DMS79 treated with DMSO at 0.1 percent for 48 hours (cell line): ENCODE measurements at places on chromosomes 12 and 14.
A peak's percentile ranks its signal among the peaks of the same experiment; 100 is the strongest.

GRCh38 chr12:49515266-49515665 lies 23.6 kb upstream of the KCNH3 start:
- no peak for DNase-seq

GRCh38 chr12:2856051-2856450 lies 788 bp downstream of the TEX52 start:
- no peak for DNase-seq

GRCh38 chr12:4283512-4284255 lies 10.1 kb downstream of the CCND2 start:
- DNase-seq = no peak

- no peak for DNase-seq
Observed at GRCh38 chr14:102979406-102979805, 56.9 kb downstream of the AMN start.

- DNase-seq = no peak
Observed at GRCh38 chr12:32446316-32447119, 47.2 kb downstream of the FGD4 start.

GRCh38 chr12:54375259-54375579 lies 9.3 kb downstream of the ZNF385A start:
- DNase-seq = no peak

- DNase-seq = no peak
Observed at GRCh38 chr12:66380769-66381535, 78.7 kb downstream of the HELB start.

- no peak for DNase-seq
Observed at GRCh38 chr12:4719821-4720636, at the start of gene GALNT8. GALNT8 (plus strand) TSS chr12:4720400; CDS start chr12:4720678, 278 bp downstream.

GRCh38 chr12:77377116-77377515 lies 311.7 kb upstream of the E2F7 start:
- DNase-seq = no peak

DNA sequence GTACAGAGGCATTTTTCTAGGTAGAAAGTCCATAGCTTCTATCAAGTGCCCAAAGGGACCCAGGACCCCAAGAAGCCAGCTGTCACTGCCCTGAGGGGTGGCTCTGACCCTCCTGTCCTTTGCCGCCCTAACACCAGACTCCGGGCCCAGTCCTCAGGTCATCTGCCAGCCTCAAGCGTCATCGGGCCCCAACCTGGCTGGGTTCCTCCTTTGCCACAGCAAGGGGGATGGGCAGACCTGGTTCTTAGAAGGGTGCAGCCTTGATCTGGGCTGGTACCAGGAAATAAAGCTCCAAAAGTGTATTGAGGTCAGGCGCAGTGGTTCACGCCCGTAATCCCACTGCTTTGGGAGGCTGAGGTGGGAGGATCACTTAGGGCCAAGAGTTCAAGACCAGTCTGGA lies 27.1 kb upstream of the FAM222A start:
- DNase-seq = no peak

DNA sequence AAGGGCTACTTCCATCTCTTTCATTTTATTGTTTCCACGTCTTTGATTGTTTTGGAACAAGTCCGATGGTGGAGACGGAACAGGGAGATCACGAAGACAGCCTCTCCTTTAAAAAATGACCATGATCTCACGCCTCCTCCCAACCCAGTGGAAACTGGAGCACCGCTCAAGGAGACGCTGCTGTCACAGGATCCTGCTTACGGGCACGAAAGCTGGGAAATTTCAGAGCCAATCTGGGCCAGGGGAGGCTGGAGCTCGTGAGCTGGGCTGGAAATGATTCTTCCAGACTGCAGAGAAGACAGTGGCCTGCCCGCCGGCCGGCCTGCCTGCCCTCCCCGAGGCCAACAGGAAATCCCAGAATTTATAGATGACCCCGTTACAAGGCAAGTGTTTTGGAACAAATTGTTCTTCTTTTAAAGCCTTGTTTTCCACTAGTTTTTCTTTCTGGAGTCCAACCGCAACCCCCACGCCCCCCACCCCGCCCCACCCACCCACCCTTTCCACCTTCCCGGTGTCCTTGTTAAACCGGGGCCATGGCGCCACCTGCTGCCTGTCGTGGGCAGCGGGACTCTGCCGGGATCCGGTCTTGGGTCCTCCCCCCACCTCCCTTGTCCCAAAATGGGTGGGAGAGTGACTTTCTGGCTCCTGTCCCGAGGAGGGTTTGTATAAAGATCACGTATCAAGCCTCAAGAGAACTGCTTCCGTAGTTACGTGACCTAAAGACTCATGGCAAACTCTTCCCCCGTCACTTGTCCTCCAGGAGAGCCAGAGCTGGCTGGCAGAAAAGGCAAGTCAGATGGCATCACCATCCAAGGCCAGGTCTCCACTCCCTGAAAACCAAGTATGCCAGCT lies 40.3 kb downstream of the MAP1LC3B2 start:
- peak; percentile 9 for DNase-seq

DNA sequence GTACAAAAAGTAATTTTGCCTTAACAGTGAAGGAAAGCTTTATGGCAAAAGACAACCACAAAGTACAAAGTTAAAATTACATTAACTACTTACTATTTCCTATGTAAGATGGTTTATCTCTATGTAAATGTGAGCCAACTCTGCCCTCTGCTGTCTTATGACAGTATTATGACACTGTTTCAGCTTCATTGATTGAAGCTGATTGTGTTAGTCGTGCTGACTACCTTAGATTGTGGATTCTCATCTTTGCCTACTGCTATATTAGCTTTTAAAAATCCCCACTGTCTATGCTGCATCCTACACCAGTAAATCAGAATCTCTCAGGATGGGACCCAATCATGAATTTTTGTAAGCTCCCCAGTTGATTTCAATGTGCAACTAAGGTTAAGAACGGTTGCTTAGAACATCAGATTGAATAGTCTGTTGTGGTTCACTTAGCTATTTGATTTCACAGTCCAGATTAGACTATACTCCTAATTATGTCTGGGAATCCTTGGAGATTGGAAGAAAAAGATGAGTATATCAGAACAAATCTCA lies 12.2 kb upstream of the SPTB start:
- peak; percentile 75 for DNase-seq

GRCh38 chr14:69207435-69208041 lies 16.2 kb downstream of the EXD2 start:
- no peak for DNase-seq

- no peak for DNase-seq
Observed at GRCh38 chr12:121038861-121039668, at the start of gene OASL. OASL (minus strand) TSS chr12:121039246; CDS start chr12:121038971, 275 bp downstream.

DNA sequence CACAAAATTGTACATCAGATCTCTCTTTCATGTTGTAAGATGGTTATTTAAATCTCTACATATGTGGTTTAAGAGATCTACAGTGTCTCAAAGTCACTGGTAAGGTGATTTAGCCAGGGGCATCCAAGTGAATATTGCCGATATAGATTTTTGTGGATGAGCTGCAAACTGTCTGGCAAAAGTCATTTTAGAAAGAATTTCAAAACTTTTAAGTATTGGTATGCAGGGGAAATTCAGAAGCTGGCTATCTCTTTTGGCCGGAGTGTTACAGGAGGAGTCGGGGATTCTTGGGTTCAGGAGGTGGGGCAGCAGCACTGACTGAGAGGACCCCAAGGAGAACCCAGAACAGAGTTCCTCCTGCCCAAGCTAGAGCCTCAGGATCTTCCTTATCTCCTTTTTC lies 69.9 kb downstream of the PTHLH start:
- DNase-seq = no peak

- DNase-seq = no peak
Observed at GRCh38 chr12:117121441-117121840, 22.2 kb upstream of the TESC start.

DNA sequence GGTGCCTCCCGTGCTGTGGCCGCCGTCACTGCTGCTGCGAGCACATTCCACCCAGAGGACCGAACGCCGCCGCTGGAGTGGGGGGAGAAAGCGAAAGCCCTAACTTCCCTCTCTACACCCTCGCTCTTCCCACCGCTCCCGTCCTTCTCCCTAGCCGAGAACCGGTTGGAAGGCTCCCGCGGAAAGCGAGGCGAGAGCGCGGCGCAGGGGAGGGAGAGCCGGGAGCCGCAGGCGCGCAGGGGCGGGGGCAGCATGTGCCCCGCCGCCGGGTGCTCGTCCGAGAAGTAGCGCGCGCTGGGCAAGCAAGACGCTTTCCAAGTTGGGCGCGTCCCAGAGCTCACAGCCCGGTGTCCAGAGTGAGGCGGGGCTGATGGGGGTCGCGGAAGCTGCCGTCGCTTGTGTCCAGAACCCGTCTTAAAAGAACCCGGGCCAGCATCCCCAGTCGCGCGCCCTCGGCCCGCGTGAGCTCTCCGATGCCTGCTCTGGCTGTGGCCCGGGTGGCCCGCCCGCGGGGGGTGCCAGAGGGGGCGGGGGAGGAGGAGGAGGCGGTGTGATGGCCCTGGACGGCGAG lies at the start of gene TRHDE:
TSS of gene TRHDE (plus strand) at position 280 of the 571 bp plus-strand sequence. CDS start at position 554, 274 bp downstream.
- DNase-seq = no peak

GRCh38 chr14:100893760-100894159 lies 9.8 kb downstream of the RTL1 start:
- no peak for DNase-seq

GRCh38 chr12:70002097-70002911 lies 177.3 kb downstream of the MYRFL start:
- DNase-seq = no peak

- no peak for DNase-seq
Observed at GRCh38 chr12:55631733-55632132, 5.0 kb upstream of the OR10P1 start.

DNA sequence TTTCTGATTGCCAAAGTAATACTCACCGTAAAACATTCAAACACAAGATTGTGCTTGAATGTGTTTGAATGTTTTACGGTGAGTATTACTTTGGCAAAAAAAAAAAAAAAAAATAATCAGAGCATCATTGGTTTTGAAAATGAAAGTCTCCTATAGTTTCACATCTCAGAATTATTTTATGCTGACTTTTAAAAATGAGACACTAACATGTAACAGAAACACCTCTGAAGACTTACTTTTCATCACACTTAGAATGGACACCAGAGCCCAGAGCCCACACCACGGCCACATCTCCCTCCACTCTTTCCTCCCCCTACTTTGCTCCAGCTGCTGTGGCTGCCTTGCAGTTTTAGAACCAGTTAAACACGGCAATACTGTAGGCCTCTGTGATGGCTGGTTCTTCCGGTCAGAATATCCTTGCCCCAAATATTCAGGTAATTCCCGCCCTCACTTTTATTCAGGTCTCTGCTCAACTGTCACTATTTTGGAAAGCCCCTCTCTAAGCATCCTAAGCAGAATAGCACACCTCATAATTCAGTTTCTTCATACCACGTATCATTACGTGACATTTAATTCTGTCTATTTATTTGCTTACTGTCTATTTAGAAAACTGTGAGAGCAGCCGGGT lies 138.9 kb upstream of the MAX start:
- DNase-seq = no peak

DNA sequence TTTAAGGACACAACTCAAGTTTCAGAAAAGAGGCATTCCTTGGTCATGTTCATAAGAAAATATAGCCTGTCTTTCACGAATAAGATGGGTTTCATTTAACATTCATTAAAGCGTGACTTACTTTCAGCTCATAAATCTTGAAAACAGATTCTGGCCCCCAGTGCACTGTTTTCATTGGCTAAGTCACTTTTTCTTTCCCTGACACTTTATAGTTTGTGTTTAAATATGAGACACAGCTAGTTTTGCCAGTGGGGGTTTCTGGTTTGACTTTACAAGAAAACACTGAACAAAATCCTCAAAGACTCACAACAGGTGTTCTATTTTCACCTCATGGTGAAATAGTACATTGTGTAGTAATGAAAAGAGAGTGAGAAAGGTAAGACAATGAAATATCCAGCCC lies 65.9 kb downstream of the PHLDA1 start:
- no peak for DNase-seq

- DNase-seq = no peak
Observed at GRCh38 chr14:69539631-69540410, 34.9 kb downstream of the CCDC177 start.

GRCh38 chr14:80699861-80700260 lies 241.7 kb downstream of the CEP128 start:
- no peak for DNase-seq

- no peak for DNase-seq
Observed at GRCh38 chr14:96587823-96588385, 85.7 kb downstream of the PAPOLA start.

DNA sequence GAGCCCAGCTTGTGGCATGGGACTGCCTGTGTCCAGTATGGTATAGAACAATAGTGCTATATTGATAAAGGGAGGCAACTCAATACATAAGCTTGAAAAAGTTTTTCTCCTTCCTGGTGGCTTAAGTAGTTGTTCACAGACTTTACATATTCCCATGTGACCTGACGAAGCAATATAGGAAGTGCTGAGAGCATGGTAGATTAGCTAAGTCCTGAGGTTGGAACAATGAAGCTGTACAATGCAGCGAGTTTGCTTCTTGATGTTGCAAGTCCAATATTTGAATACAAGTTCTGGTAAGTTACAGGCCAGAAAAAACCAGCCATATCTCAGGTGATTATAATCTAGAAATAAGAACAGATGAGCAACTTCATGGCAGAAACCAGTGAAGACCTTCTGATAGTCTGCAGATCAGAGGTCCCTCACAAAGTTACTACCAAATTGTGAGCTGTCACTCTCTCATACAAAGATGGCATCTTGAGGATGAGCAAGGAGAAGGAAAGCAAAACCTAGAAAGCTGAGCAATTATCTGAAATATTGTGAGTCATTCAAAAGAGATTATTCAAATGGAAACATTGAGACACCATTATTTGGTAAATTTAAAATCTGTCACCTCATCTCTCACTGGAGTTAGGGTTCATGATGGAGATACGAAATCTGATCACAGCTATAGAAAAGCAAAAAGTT lies 72.9 kb upstream of the BTG1 start:
- no peak for DNase-seq

DNA sequence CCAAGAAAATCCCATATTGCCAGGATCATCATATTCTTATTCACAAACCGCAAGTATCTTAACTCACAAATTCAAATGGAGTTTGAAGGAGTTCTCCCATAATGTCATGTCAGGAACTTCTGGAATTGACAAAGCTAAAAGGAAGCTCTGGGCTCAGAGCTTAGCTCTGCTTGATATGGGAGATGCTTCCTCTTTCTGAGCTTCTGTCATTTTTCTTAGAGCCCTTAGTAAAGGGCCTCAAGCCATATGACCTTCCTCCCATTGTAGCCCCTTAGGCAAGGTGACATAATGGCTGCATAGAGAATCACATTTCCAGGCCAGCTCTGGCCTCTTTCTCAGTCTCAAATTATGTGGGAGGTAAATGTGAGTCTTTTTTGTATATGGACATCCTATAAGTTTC lies 40.9 kb downstream of the SLC4A8 start:
- no peak for DNase-seq

DNA sequence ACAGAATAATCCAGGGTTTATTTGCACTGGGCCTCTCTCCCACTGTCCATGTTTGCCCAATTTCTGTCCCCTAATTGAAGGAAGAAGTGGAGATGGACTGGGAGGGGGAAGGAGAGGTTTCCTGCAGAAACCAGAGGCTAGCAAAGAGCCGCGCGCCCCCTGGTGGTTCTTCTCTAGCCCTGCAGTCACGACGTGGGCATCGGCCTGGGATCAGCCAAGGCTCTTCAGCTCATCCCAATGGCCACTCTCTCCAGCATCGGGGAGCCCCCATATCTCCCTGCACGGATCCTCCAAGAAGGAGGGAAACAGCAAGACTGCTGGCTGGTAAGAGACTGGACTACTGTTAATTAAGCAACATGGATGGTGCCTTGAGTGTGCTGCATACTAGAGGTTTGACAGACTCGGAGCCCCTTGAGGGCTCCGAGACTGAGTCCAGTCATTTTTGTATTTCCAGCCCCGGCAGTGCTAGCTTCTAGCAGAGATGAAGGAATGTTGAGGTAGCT lies 18.7 kb downstream of the ZBTB39 start:
- DNase-seq = peak; percentile 33

GRCh38 chr12:45655186-45655585 lies 74.3 kb upstream of the ARID2 start:
- no peak for DNase-seq
